ENCODE measurements at places on chromosomes 2 and 18.

GRCh38 chr18:34385311-34385710 lies 160.6 kb upstream of the NOL4 start:
- H3K27me3 ChIP-seq, result no peaks in the 10 kb centered on the region
- no peak overlapping the region for H3K27ac ChIP-seq
- DNase-seq, result no peak
- H3K4me3 ChIP-seq, result no peak overlapping the region
- H3K4me1 ChIP-seq, result no peaks in the 10 kb centered on the region

DNA sequence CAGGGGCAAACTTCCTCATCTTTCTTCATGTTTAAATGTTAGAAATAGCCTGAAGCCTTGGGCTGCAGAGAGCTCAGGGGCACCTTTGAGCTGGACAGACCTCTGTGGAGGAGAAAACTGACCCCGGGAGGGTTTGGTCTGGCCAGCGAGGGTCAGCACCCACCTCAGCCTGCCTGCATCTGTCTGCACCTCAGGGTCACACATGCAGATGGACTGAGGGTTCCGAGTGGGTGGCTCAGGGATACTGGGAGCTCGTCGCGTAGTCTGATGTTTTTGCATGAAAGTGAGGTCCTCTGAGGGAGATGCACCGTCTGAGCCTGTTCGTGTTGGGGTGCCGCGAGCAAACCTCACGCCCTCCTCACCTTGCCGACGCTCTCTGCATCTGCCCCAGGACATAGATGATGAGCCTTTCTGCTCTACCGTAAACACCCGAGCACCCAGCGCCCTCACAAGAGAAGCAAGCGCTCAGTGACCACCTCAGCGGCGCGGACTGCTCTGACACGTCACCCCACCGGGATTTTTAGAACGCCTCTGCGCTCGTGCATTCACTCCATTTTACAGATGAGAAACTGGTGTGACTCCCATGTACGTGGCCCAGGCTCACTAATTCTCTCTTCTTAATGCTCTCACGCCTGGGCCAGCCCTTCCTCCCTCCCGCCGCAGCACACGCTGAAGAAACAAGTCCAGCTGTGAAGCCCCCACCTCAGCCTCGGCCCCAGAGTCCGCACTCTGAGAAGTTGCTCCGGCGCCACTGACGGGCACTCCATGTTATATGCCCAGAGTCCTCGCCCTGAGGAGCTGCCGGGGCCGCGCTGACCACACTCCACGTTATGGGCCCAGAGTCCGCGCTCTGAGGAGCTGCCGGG lies 9.5 kb downstream of the KCNG2 start:
- H3K36me3 ChIP-seq, result no peaks in the 10 kb centered on the region
- DNase-seq, result no peak
- H3K4me1 ChIP-seq, result peaks cover 11% of the 10 kb centered on the region
- H3K27ac ChIP-seq, result no peak overlapping the region
- no peak overlapping the region for H3K4me3 ChIP-seq

- no peaks in the 10 kb centered on the region for H3K36me3 ChIP-seq
- no peaks in the 10 kb centered on the region for H3K4me1 ChIP-seq
- DNase-seq, result no peak
- no peak overlapping the region for H3K27ac ChIP-seq
Observed at GRCh38 chr18:27608742-27609141, 423.6 kb upstream of the CHST9 start.

DNA sequence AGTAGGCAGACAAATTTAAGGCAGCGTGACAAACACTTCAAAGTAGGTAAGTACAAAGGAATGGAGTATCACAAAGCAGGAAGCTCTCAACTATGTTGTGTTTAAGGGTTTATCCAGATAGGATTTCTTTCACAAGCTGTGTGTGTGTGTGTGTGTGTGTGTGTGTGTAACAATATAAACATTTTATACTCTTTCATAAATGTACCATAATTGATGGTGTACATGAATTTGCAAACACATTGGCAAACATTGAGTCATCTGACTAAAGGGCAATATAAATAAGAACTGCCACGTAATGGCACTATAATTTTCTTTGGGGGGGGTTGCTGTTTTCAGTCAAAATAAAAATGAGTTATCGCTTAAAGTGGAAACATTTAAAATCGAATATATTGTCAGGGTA lies 1004.4 kb upstream of the DDX18 start:
- H3K4me1 ChIP-seq, result no peaks in the 10 kb centered on the region
- no peak overlapping the region for H3K27ac ChIP-seq
- peaks cover 3% of the 10 kb centered on the region for H3K36me3 ChIP-seq
- no peak for DNase-seq
- H3K27me3 ChIP-seq, result no peaks in the 10 kb centered on the region

DNA sequence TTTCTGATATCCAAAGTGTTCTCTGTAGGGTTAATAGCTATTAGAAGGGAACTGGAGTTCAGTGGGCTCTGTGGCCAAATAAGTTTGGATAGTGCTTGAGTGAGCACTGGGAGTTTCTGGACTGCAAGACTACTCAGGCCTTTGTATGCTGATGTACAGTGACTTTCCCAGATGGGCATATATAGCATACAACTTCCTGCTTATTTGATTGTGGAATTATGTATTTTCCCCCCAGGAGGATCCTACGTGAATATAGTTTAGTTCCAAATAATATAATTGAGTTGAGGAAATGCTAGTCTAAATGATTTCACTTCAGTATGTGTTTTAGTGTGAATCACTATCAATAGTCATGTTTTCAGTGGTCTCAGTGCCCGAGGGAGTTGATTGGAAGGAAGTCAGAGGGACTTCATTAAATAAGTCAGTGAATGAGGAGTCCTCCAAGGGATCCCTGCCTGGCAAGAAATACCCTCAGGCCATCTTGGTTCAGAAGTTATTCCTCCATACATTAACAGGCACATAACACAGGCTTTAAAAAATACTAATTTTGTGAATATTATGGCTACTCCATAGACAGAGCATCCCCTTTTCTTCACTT lies 251.4 kb downstream of the PRKCE start:
- H3K27ac ChIP-seq, result no peak overlapping the region
- H3K4me1 ChIP-seq, result peaks cover 12% of the 10 kb centered on the region
- no peak overlapping the region for H3K4me3 ChIP-seq
- no peaks in the 10 kb centered on the region for H3K36me3 ChIP-seq
- H3K27me3 ChIP-seq, result no peaks in the 10 kb centered on the region
- DNase-seq, result no peak

DNA sequence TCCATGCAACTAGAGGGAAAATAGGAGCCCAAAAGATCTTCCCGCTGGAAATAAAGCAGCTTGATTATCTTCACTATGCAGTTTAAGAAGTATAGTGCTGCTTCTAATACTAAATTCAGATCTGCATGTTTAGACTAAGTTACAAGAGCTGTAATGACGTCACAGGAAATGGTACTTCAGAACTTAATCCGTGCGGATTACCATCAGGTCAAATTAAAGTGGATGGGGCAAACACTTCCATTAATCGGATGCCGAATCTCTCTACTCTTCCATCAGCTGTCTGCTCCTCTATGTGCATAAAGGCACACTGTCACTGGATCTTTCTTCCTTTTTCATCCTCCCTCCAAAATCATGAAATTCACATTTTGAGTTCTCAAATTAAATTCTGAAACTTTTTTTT lies 52.6 kb downstream of the TRAPPC12 start:
- no peak overlapping the region for H3K4me3 ChIP-seq
- H3K27ac ChIP-seq, result no peak overlapping the region
- H3K36me3 ChIP-seq, result peaks cover 8% of the 10 kb centered on the region
- no peaks in the 10 kb centered on the region for H3K27me3 ChIP-seq

- H3K27me3 ChIP-seq, result peaks cover 13% of the 10 kb centered on the region
- no peak overlapping the region for H3K27ac ChIP-seq
- no peaks in the 10 kb centered on the region for H3K36me3 ChIP-seq
Observed at GRCh38 chr2:240166191-240166590, 25.7 kb upstream of the OTOS start.

DNA sequence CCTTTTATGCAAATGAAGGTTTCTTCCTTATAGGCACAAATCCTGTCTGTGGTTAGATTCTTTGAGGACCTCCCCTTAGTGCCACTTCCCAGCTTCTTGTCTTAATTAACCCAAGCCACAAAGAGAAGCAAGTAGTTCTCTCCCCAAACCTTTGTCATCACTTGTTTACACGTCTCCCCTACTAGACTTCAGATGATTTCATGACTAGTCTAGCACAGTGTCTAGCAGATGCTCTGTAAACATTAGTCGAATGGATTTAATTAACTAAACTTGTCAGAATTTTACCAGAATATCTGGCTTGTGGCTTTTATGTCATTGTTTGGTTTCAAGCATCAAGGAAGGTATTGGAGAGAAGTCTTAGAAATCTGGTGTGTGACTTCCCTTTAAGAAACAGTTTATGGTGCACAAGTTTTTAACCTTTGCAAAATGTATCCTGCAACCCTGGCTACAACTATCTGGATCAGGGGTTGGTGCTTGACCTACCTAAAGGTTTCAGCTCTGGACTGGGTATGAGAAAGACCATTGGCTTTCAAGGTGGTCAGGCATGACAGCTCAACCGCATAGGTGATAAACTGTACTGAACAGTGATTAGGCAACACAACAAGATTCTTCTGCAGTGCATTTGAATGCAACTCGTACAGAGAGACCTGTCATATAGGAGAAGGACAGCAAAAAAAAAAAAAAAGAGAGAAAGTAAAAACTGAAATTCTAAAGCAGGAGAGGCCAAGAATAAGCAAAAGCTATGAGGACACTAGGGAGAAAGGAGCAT lies 93.2 kb upstream of the CCDC150 start:
- no peaks in the 10 kb centered on the region for H3K36me3 ChIP-seq
- no peaks in the 10 kb centered on the region for H3K4me1 ChIP-seq
- no peak for DNase-seq
- no peak overlapping the region for H3K27ac ChIP-seq

DNA sequence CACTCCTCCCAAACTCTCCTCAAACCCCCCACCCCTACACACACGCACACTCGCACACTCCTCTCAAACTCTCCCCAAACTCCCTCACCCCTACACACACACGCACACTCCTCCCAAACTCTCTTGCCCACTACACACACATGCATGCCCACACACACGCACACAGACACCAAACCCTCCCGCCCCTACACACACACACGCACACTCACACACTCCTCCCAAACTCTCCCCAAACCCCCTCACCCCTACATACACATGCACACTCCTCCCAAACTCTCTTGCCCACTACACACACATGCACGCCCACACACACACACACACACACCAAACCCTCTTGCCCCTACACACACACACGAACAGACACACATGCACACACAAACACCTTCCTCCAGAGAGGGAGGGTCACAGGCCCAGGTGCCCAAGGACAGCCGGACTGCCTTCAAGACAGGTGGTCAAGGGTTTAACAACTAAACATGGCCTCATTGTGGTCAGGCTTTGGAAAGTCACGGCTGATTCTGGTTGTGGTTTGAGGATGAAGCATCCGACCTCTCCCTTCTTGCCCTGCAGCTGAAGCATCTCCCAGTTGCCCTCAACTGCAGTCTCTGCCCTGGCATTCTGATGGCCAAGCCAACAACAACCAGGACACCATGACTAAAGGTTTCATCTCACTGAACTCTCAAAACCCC lies 72.3 kb upstream of the SNTG2 start:
- H3K27me3 ChIP-seq, result peaks cover 30% of the 10 kb centered on the region
- no peak for DNase-seq
- H3K36me3 ChIP-seq, result no peaks in the 10 kb centered on the region
- no peaks in the 10 kb centered on the region for H3K4me1 ChIP-seq
- no peak overlapping the region for H3K4me3 ChIP-seq

- no peak overlapping the region for H3K4me3 ChIP-seq
- H3K27ac ChIP-seq, result no peak overlapping the region
- H3K4me1 ChIP-seq, result no peaks in the 10 kb centered on the region
- no peak for DNase-seq
- H3K27me3 ChIP-seq, result no peaks in the 10 kb centered on the region
Observed at GRCh38 chr2:62934517-62934916, 116.1 kb upstream of the OTX1 start.

DNA sequence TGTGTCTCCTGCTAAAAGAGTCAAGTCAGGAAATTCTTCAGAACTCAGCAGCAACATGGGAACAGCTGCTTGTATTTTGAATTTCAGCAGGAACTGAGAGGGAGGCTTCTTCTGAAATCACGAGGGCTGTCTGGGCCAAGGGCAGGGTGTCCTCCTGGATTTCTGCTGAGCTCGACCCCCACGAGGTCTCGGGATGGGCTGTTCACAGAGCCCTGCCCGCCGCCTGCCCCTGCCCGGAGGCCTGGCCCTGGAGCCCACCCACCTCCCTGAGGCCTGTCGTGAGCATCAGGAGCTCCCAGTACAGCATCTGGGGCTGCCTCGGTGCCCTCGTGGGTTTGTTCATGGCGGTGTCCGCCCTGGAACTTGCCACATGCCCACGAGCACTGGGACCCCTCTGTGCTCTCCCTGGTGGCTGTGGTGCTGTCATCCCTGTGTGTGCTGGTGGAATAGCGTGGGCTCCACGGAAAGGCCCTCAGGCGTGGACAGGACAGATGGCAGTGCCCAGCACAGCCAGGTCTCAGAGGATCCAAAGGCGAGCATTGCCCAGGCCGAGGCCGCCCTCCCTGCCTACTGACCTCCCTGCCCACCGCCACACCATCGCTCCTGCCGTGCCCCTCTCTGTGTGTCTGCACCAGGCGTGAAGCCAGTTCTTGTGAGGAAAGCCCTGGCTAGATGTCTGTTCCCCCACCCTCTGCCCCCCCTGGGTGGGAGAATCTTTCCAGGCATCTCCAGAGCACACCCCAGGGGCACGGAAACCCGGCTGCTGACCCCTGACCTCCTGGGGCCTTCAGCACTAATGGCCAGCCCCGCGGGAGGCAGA lies 25.9 kb downstream of the RAMP1 start:
- no peak overlapping the region for H3K27ac ChIP-seq
- H3K36me3 ChIP-seq, result no peaks in the 10 kb centered on the region
- no peaks in the 10 kb centered on the region for H3K4me1 ChIP-seq
- DNase-seq, result no peak

GRCh38 chr2:142926445-142926844 lies 49.0 kb downstream of the KYNU start:
- DNase-seq, result no peak
- H3K36me3 ChIP-seq, result no peaks in the 10 kb centered on the region
- no peak overlapping the region for H3K4me3 ChIP-seq
- no peaks in the 10 kb centered on the region for H3K27me3 ChIP-seq
- no peak overlapping the region for H3K27ac ChIP-seq
- no peaks in the 10 kb centered on the region for H3K4me1 ChIP-seq

- H3K27me3 ChIP-seq, result peaks cover 3% of the 10 kb centered on the region
- no peak overlapping the region for H3K4me3 ChIP-seq
- no peak overlapping the region for H3K27ac ChIP-seq
- H3K4me1 ChIP-seq, result no peaks in the 10 kb centered on the region
- H3K36me3 ChIP-seq, result peaks cover 3% of the 10 kb centered on the region
Observed at GRCh38 chr18:45749918-45750689, 26.1 kb downstream of the SLC14A1 start.

- no peaks in the 10 kb centered on the region for H3K36me3 ChIP-seq
- no peak for DNase-seq
- peak overlapping the region; percentile 79 for H3K27ac ChIP-seq
Observed at GRCh38 chr2:197838036-197838435, 33.6 kb downstream of the PLCL1 start.
